Activated naive CD8-positive, alpha-beta T cell treated with anti-CD3 and anti-CD28 coated beads, Interleukin-2, amount 50 U/mL, for 24 hours (primary cell): ENCODE measurements at places on chromosomes 6 and 20.

- no peak for DNase-seq
- no peaks in the 10 kb centered on the region for H3K36me3 ChIP-seq
- no peaks in the 10 kb centered on the region for H3K4me1 ChIP-seq
- H3K27ac ChIP-seq: no peak overlapping the region
- peaks cover 9% of the 10 kb centered on the region for H3K27me3 ChIP-seq
These were observed 69.1 kb downstream of the PHACTR3 start for GRCh38 chr20:59673288-59673997.

DNA sequence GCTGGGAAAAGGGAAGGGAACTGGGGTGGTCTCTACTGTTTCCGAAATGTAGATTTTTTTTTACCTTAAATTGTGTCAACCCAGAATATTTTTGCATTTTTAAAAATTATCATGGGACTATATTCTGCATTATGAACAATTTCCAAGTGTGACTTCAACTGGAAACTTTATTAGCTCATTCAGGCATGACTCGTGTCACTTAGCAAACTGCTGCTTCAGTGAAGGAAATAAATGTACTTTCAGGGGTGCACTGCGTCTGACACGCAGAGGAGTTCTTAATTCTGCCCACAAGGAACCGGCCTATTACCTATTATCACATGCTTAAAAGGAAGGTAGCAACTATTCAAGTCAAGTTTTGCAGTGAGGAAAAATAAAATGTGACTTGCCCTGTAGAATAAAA, 291.3 kb upstream of the PRDM1 start:
- peak overlapping the region; percentile 25 for H3K27ac ChIP-seq
- no peaks in the 10 kb centered on the region for H3K36me3 ChIP-seq
- H3K27me3 ChIP-seq: no peaks in the 10 kb centered on the region
- H3K4me1 ChIP-seq: peaks cover 50% of the 10 kb centered on the region
- no peak overlapping the region for H3K4me3 ChIP-seq
- no peak for DNase-seq

GRCh38 chr6:44539701-44540355, 152.3 kb downstream of the CDC5L start:
- no peaks in the 10 kb centered on the region for H3K27me3 ChIP-seq
- no peak for DNase-seq
- no peaks in the 10 kb centered on the region for H3K4me1 ChIP-seq
- no peak overlapping the region for H3K27ac ChIP-seq
- no peaks in the 10 kb centered on the region for H3K36me3 ChIP-seq
- H3K4me3 ChIP-seq: no peak overlapping the region

GRCh38 chr6:108998485-108998884, 96.2 kb downstream of the SESN1 start:
- H3K36me3 ChIP-seq: peaks cover 5% of the 10 kb centered on the region
- peaks cover 8% of the 10 kb centered on the region for H3K4me1 ChIP-seq
- DNase-seq: no peak
- no peaks in the 10 kb centered on the region for H3K27me3 ChIP-seq
- H3K27ac ChIP-seq: no peak overlapping the region

DNA sequence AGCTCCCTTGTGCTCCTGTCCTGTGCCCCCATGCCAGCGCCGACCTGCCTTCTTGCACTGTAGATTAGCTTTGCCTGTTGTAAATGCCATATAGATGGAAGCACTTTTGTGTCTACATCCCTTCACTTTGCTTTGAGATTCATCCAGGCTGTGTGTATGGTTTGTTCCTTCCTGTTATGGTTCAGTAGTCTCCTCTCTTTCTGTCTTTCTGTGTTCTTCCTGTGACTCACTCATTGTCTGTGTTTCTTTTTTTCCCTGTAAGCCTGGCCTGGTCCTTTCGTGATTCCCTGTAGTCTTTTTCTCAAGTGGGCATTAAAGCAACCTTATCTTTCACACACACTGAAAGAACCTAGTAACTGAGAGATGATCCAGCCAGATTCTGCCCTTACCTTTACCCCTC, 66.6 kb downstream of the JARID2 start:
- H3K36me3 ChIP-seq: peaks cover 17% of the 10 kb centered on the region
- no peak for DNase-seq
- peaks cover 91% of the 10 kb centered on the region for H3K4me1 ChIP-seq
- peak overlapping the region; percentile 63 for H3K27ac ChIP-seq
- peak overlapping the region; percentile 1 for H3K4me3 ChIP-seq
- no peaks in the 10 kb centered on the region for H3K27me3 ChIP-seq

GRCh38 chr6:23212398-23212797, 643.0 kb downstream of the HDGFL1 start:
- H3K4me3 ChIP-seq: no peak overlapping the region
- no peak overlapping the region for H3K27ac ChIP-seq
- H3K27me3 ChIP-seq: no peaks in the 10 kb centered on the region
- no peaks in the 10 kb centered on the region for H3K36me3 ChIP-seq

DNA sequence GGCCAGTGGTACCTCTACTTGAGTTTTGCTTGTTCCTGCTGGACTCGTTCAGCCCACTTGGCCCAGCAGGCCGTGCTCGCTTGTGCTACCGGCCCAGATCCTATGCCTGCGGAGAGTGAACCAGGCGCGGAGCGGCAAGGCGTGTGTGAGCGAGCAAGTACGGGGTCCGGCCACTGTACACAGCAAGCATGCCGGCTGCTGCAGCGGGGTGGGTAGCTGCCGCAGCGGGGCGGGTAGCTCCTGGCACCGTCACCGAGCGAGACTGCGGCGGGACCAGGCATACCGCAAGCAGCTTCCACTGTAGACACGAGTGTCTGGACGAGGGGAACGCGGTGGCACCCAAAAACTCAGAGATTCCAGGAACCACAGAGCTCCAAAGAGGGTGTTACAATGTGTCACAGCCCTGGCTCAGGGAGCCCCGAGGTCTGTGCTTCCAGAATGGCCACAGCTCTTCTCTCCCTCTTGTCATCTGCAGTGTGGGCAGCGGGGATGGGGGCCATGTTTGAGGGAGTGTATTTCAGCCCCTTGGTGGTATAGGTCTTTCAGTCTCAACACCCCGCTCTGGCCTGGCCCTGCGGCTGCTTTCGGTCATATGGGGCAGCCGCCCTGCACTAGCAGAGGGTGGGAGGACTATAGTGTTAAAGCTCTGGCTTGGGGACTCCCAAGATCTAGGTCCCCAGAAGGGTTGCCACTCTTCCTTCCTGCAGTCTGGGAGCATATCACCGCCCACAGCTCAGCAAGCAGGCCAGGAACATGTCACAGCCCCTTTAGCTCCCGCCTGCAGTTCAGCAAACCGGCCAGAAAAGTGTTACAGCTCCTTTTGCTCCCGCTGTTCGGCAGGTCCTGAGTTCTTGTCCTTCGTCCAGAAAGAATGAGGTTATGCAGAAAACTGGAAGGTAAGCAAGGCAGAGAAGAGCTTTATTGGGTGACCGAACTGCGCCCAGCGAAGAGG, 6.1 kb upstream of the RWDD1 start:
- peak; percentile 25 for DNase-seq
- no peak overlapping the region for H3K27ac ChIP-seq
- H3K4me1 ChIP-seq: peaks cover 23% of the 10 kb centered on the region
- H3K27me3 ChIP-seq: peaks cover 9% of the 10 kb centered on the region
- H3K4me3 ChIP-seq: peak overlapping the region; percentile 33

- H3K27me3 ChIP-seq: peaks cover 32% of the 10 kb centered on the region
- H3K4me3 ChIP-seq: peak overlapping the region; percentile 77
- peaks cover 35% of the 10 kb centered on the region for H3K4me1 ChIP-seq
- H3K36me3 ChIP-seq: no peaks in the 10 kb centered on the region
These were observed 14.3 kb upstream of the FOXP4 start for GRCh38 chr6:41531591-41532582.

DNA sequence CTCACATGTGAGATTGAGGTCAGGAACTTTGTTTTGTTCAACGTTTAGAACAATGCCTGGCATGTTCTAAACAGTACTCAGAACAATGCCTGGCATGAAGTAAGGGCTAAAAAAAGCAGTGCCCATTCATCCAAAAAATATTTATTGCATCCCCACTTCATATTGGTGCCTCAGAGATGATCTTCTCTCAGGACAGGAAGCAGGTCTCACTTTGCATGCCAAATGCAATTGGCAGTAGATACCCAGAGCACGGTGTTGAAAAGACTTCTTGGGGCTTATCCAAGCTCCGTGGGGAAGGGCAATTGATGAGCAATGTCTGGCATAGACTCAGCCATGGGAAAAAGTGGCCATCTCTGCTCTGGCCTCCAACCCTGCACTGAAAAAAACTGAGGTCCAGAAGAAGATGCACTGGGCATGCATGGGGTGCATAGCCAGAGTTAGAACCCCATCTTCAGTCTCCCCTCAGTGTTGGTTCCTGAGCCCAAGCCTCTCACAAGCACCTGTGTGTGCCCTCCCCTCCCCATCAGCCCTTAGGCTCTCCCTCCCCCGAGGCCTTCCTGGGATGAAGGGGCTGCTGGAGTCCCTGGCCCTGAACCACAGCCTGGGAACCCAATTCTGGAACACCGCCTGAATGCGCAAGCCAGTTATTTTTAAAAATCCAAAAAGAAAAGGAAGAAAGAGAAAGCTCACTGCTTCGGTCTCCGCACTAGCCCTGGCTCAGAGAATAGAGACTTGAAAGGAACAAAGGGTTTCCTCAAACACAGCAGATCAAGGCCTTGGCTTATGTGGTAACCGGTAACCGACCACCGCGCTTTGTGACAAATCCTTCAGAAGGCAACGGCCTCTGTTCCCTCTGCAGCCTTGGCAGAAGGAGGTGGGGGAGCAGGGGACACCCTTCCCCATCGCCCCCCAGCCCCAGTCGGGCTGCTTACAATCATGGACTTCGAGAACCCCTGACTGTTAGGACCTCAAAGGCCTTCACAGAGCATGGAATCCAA, 78.5 kb upstream of the SIRPA start:
- no peak overlapping the region for H3K4me3 ChIP-seq
- H3K4me1 ChIP-seq: peaks cover 17% of the 10 kb centered on the region
- no peak for DNase-seq
- H3K27me3 ChIP-seq: peaks cover 54% of the 10 kb centered on the region
- no peak overlapping the region for H3K27ac ChIP-seq

DNA sequence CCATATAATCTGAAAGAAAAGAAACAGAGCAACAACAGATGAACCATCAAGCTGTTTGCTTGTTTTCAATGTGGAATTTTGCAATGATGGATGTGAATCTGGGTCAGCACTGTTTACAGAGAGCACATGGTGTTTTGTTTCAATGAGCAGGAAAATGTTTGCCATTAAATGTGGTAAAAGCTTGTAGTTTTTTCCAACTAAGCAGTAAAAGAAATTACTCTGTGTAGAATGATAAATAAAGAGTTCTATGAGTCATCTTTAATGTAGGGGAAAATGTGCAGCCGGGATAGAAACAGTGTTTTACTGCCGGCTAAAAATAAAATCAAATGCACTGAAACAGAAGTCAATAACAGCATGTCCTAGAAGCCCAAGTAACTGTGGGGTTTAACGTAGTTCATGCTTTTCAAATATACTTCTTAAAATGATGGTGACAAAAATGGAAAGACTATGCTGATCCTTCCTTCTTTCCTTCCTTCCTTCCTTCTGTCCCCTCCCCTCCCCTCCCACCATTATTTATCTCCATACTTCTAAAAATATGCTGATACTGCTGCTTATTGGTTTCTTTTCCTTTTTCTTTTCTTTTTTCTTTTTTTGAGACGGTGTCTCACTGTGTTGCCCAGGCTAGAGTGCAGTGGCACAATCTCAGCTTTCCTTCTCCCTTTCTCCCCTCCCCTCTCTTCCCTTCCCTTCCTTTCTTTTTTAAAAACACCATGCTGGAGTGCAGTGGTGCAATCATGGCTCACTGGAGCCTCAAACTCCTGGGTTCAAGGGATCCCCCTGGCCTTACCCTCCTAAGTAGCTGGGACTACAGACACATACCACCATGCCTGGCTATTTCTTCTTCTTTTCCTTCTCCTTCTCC, 6.3 kb upstream of the NAA20 start:
- no peak overlapping the region for H3K4me3 ChIP-seq
- H3K27me3 ChIP-seq: peaks cover 17% of the 10 kb centered on the region
- H3K27ac ChIP-seq: no peak overlapping the region
- H3K4me1 ChIP-seq: peaks cover 10% of the 10 kb centered on the region

GRCh38 chr6:42162384-42162783, 10.8 kb upstream of the GUCA1A start:
- peaks cover 3% of the 10 kb centered on the region for H3K4me1 ChIP-seq
- no peak overlapping the region for H3K27ac ChIP-seq
- no peak overlapping the region for H3K4me3 ChIP-seq
- DNase-seq: no peak
- H3K36me3 ChIP-seq: no peaks in the 10 kb centered on the region
